ENCODE measurements at places on chromosomes 5 and 9. TPM values are rescaled to one million over a fixed set of nuclear protein-coding genes. Genes with fewer than 3 reads are reported as not detected.

DNA sequence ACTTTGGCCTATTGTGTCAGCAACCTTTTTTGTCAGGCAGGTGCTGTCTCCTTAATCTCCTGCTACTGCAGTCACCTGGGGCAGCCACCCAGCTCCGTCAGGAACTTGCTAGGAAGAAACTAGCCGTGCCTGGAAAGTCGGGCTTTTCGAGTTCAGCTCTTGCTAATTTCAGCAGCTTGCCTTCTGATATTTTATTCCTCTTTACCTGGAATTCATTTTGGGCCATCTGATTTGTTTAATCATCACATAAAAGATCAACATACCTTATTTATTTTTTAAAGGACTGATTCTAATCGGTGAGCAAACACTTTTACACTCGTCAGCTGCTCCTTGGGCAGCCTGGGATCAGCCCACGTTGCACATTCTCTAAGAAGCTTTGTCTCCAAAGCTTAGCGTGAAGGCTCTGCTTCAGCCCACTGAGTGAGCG, 42.2 kb downstream of the PRLR start:
- DNase-seq: no peak

- DNase-seq: peak; percentile 69
These were observed 2.0 kb downstream of the EIF4EBP3 start for GRCh38 chr5:140549237-140550144.

DNA sequence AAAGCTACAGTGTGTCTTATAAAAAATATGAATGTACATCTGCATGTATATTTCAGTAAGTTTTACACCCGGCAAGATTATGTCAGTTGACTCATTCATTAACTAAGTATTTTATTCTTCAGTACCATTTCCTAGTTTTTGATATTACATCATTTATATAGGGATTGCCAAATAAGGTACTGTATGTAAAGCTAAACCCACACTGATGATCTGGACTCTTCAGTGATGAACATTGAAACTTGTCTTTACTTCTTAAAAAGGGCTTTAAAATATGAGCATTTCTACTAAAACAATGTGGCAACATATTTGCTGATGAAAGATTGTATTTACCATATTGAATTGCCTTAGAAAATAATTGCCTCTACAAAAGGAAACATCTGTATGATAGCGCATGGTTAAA, 151.8 kb upstream of the TLX3 start:
- DNase-seq: no peak

DNA sequence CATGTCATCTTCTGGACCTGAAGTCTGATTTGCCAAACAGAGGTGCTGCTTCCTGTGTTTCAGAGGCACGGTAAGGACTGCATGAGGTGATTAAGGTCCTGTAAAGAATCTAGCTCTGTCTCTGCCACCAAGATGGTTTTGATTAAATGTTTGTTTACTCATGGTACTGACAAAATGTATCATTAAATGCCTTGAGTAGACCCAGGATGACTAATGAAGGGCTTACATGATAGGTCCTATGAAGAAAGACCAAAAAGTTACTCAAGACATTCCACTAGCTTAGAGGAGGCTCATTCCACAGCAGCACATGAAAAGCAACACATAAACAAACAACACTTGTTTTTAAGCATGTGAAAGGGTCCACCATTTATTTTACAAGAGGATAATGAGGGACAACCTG, 100.9 kb downstream of the BOD1 start:
- DNase-seq: no peak

GRCh38 chr5:128538000-128538249, at the start of gene FBN2:
FBN2 (minus strand) TSS chr5:128538245; CDS start chr5:128537603, 642 bp downstream.
- DNase-seq: no peak

PCDHB9 gene
- 3.2 TPM for total RNA-seq

ACSL6 gene
- not detected for total RNA-seq

HAVCR1 gene
- total RNA-seq: not detected

SPOCK1 gene
- 3.9 TPM for total RNA-seq

Data from suprapubic skin (tissue), 4 donors.